NCI-H2171 treated with DMSO at 0.1 percent for 48 hours (cell line): ENCODE measurements at places on chromosomes 3 and 15.

DNA sequence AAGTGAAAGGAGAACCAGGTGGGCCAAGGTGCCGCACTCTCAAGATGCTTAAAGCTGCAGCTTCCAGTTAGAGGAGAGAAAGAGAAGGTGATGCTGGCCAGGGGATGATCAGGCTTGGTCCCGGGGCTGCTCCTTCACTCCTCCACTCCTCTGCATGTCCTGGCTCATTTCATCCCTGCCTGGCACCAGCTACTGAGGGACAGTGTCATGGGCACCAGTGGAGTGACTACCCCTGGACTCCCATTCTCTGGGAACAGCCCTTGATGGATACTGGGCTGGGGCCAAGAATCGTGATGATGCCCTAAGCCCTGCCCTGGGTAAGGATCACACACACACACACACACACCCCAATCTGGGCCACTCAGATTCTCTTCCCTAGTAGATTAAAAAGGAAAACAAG, 243.7 kb downstream of the UACA start:
- DNase-seq = no peak

GRCh38 chr15:78077053-78077870, at the start of gene TBC1D2B:
Gene TBC1D2B (minus strand): TSS chr15:78077711. CDS start chr15:78077652, 59 bp downstream.
- peak; percentile 44 for DNase-seq

- no peak for DNase-seq
These were observed 487.1 kb upstream of the CNTN3 start for GRCh38 chr3:75101329-75102147.

DNA sequence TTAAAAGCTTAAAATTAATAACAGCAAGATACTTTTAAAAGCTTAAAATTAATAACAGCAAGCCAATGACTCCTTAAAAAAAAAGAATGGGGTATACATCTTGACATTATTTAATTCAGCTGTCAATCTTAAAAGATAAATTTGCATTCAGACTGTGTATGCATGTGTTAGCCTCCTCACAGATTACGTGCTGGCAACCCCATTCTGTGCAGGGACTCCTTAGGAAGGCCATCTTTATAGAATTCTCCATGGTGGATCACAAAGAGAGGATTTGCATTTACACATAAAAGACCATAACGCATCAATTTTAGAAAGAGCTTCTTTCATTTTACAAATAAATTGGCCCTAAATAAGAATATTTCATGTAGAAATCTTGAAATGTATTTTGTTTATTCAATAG, 87.2 kb downstream of the B3GALNT1 start:
- DNase-seq = no peak

GRCh38 chr15:90701048-90701447, 16.1 kb upstream of the BLM start:
- DNase-seq = no peak

DNA sequence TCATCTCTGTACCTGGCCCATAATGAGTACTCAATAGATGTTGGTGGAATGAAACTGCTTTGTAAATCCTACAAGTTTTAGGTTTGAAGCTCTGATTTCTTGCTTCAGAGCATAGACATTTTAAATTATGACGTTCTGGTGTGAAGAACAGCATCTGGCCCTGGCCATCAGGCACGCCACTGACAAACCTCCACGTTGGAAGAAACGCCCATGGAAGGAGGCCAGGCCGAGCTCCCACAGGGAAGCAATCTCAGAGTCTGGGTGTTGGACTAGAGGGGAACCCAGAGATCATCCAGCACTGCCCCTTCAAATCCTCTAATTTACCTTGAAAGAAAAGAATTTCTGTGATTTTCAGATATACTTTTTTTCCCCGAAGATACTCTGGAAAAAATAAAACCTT, 328.1 kb upstream of the RGMA start:
- no peak for DNase-seq
